ENCODE measurements at places on chromosomes 11 and 22. TPM values are rescaled to one million over a fixed set of nuclear protein-coding genes. Genes with fewer than 3 reads are reported as not detected.

- DNase-seq, result no peak
These were observed 23.8 kb downstream of the DIXDC1 start for GRCh38 chr11:111960916-111961315.

DNA sequence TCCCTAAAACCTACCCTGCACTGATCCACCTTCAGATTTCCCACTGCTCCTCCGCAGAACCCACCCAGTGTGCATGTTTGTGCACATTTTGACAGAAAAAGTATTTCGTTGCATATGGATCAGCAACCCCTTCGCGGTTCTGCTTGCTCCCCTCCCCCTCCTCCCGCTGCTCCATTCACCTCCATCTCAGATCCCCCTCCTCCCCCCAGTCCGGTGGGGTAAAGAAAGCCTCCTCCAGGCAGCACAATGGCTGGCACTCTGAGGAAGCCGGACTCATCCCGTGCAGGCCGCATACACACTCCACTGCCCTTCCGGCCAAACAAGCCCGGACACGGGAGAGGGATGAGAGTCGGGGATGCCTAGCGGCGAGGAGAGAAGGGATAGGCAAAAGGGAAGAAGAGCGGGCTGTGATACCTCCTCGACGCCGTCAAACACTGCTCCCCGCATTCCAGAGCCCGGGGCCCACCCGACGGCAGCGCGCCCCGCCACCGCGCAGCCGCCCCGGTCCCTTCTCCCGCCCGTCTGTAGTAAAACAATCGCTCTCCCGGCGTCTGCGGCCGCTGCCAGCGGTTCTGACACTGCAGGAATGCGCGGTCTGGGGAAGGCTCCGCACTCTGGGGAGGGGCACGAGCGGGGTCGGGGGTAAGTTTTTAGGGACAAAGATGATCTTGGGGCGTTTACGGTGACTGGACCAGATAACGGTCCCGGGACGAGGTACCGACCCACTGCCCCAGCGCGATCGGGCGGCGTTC lies 915 bp downstream of the FEZ1 start:
- no peak for DNase-seq

GRCh38 chr11:126115816-126116331 lies 53.2 kb upstream of the CDON start:
- no peak for DNase-seq

GRCh38 chr11:102292933-102293332 lies 24.4 kb upstream of the BIRC3 start:
- DNase-seq, result no peak

GRCh38 chr22:41488076-41488475 lies 19.2 kb downstream of the ACO2 start:
- DNase-seq, result no peak

Gene ACR
- total RNA-seq, result not detected

- no peak for DNase-seq
These were observed 26.1 kb upstream of the PPP2R1B start for GRCh38 chr11:111792314-111792713.

GRCh38 chr11:104183593-104183992 lies 19.6 kb upstream of the PDGFD start:
- no peak for DNase-seq

DNA sequence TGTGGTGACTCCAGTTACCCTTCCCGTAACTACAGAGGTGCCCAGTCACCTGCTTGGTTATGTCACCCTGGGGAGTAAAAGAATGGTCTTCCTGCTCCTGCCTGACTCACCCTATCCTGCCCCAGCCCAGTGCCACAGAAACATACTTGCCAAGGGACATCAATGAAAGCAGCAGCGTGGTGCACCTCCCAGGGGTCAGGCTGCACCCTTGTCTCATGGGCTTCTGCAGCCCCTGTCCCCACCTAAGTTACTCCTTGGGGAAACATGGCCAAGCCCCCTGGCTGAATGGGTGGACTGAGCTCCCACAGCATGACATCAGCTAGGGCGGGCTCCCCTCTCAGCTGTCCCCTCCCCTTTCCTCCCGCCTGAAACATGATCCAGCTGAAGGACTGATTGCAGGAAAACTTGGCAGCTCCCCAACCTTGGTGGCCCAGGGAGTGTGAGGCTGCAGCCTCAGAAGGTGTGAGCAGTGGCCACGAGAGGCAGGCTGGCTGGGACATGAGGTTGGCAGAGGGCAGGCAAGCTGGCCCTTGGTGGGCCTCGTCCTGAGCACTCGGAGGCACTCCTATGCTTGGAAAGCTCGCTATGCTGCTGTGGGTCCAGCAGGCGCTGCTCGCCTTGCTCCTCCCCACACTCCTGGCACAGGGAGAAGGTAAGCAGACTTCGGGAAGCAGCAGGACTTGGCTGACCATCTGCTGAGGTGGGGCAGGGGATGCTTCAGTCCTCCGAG lies at the start of gene HTR3A:
Gene HTR3A (plus strand): TSS at position 368 of the 730 bp plus-strand sequence. CDS start 218 bp downstream, at position 586.
- DNase-seq, result no peak

DNA sequence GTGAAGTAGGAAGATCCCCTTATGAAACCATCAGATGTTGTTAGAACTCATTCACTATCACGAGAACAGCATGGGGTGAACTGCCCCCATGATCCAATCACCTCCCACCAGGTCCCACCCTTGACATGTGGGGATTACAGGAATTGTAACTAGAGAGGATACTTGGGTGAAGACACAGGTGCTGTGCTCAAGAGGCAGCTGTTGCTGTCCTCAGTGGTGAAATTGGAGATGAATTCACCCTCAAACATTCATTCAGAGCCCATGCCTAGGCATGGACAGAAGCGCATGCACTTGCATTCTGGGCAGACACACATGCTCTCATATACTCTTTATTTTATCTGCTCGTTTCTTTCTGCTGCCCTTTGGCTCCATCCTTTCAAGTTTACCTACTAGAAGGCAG lies 385.0 kb downstream of the INSC start:
- no peak for DNase-seq

- DNase-seq, result no peak
These were observed 846.6 kb upstream of the ANO3 start for GRCh38 chr11:25485315-25485714.

Gene UPB1
- total RNA-seq, result 0.11 TPM

GRCh38 chr11:117924631-117925170 lies 4.5 kb downstream of the TMPRSS13 start:
- no peak for DNase-seq

DNA sequence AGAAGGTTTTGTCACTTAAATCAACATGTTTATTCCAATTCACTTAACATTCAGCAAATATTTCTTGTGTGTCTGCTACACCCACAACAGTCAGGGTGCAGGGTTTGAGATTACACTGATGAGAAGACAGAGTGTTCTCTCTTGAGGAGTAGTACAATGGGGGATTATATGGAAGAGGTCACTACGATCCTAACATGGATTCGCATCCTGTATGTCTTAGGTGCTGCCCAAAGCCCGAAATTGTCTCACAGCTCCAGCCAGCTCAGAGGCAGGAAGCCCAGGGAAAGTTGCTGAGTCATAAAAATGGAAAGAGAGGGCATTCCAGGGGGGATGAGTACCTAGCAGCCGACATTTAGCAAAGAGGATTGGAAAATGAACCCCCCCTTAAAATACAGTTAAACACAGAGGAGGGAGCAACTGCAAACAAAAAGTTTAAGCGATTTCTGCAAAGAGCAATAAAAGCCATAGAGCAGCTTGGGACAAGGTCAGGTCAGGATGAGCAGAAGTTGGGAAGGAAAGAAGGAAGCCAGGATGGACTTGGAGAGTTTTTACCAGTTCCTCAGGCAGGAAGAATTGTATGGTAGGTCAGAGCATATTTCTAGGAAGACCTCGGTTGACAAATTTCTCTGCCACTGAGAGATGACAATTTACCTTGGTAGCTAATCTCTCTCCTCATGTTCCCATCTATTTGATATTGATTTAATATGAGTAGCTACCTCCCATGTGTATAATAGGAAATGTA lies 49.5 kb downstream of the IGLL5 start:
- no peak for DNase-seq

GRCh38 chr11:110093407-110094297 lies 460 bp downstream of the ZC3H12C start:
- DNase-seq, result no peak

DNA sequence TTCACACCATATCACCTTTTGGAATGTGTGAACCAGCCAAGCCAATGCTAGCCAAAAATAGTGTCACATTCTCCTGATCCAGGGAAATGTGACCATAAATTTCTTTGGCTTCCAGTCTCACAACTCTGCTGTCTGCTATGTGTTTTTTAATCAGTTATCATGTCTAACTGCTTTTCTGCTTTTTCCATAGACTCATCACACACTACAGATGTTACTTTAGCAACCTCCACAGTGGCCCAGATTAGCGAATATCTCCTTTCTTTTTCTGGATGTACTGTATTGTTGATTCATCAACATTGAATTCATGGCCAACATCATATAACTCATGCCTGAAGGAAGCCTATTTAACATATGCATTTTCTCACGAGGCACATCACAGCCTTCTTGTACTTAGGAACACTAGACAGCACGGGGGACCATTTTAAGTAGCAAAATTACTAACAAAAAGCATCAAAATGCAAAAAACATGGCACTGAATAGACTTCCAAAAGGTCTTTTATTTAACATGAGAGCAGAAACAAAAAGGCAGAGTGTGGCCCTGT lies 73.1 kb upstream of the POU2AF2 start:
- DNase-seq, result no peak

- DNase-seq, result no peak
These were observed 54.6 kb downstream of the LRRC74B start for GRCh38 chr22:21100149-21101032.

GRCh38 chr11:29564486-29564885 lies 452.3 kb downstream of the KCNA4 start:
- DNase-seq, result no peak

GRCh38 chr22:33875316-33875715 lies 45.0 kb downstream of the LARGE1 start:
- DNase-seq, result no peak

GRCh38 chr11:58285483-58286040 lies 17.5 kb upstream of the OR10W1 start:
- no peak for DNase-seq

DNA sequence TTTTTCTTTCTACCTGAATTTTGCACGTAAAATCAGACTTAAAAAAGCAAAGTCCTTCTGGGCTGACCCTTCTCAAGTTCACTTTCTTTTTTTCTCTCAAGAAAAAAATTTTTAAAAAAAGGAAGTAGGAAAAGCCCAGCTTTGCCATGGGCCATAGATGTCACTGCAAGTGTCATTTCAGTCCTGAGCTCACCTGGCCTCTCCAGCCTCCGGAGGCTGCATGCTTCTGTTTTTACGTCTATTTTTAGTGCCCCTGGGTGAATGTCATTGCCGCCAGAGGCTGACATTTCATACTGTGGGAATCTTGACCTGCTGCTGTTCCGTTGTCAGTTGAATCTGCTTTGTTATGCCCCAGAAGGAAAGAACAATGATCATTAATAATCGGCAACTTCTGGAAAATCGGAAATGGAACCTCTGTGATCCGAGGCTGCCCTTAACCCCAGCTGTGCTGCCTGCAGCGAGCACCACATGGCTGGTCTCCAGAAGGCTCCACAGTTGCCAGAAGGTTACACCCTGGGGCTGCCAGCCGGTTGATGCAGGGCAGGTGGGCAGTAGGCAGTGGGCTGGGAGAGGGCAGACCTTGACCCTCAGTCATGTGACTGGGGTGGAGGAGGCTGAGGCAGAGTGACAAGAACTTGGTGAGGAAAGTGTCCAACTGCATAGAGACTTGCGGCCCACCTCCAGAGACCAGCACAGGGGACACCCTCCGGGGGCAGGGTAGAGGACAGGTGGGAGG lies 16.7 kb upstream of the MYEOV start:
- no peak for DNase-seq

Gene PRAME
- total RNA-seq, result not detected

Gene B3GAT1
- total RNA-seq, result 0.27 TPM

GRCh38 chr22:40498420-40499208 lies 128.2 kb downstream of the SGSM3 start:
- DNase-seq, result no peak

DNA sequence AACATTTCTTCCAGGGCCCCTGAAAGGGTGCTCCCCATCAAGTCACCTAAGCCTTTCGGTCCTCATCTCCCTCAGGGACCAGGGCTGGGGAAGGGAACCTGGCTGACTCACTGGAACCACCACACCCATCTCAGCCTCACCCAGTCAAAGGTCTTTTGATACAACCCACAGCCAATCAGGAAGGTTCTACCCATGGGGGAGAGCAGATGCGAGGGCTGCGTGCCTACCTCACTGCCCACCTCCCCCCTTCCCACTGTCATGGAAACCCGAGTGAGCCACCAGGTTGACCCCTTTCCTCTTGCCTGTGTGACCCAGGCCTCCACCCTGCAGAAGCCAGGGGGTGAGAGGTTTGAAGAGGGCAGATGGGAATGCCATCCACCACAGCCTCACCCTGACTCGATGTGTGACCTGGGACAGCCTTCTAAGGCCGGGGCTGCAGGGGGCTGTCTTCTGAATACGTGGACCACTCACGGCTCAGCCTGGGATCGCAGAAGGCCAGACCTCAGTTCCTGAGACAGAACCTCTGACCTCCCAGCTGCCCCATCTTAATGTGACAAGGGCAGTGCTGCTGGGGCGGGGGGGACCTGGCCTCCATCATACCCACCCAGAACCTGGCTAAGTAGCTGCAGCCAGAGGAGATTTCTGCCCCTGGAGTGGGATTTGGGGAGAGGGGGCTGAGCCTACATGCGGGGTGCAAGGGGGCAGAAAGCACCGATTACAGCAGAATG lies 2.7 kb downstream of the MDK start:
- DNase-seq, result no peak

Gene MB
- 0.67 TPM for total RNA-seq

Gene IFITM10
- total RNA-seq, result 0.14 TPM

Gene SLC25A18
- not detected for total RNA-seq

DNA sequence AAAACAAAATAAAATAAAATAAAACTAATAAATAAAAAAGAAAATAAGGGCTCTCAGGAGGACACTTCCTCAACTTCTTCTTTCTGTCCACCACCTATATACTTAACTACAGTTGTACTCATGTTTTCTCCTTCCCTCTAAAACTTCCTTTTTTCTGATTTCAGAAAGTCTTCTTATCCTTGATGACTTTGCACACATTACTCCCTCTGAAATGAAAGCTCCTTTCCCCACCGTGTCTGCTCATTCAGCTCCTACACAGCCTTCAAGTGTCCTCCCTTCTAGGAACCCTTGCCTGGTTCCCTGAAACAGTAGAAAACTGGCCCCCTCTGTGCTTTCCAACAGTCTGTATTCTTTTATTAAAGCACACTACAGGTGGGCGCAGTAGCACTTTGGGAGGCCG lies 18.3 kb upstream of the DDX17 start:
- no peak for DNase-seq

DNA sequence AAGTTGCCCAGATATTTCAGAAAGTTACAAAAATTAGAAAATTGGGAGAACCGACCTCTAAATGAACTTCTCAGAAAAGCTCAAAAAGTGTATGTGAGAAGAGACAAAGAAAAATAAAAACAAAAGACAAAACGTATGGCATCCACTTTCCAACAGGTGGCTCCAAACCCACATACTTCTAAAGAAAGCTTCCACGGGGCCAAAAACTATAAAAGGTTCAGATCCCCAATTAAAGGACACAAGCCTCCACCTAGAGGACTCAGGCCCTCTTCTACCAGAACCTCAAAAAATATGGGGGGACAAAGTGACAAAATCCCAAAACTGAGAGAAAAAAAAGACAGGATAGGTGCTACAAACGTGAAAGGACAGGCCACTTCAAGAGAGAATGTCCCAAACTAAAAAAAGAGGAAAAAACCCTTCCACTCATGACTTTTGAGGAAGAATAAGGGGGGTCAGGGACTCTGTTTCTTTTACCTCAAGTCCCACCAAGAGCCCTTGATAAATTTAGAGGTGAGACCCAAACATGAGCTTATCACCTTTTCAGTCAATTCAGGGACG lies 8.8 kb downstream of the SCGB2A1 start:
- no peak for DNase-seq
